Articular chondrocyte of knee joint (primary cell): ENCODE measurements at places on chromosomes 2 and 18. TPM values are rescaled to one million over a fixed set of nuclear protein-coding genes. Genes with fewer than 3 reads are reported as not detected.

TMX3 gene
- 104 and 118 TPM in 2 replicates for total RNA-seq

AQP12B gene
- not detected in 2 replicates for total RNA-seq

HPCAL1 gene
- total RNA-seq: 20.6 and 24.1 TPM in 2 replicates

CD8A gene
- total RNA-seq: not detected in 2 replicates

SH3RF3 gene
- 8.2 and 10.8 TPM in 2 replicates for total RNA-seq

TEX261 gene
- 42.3 and 48.0 TPM in 2 replicates for total RNA-seq

POTEI gene
- total RNA-seq: not detected in 2 replicates

LGALSL gene
- 8.3 and 9.8 TPM in 2 replicates for total RNA-seq
